Stimulated activated CD8-positive, alpha-beta memory T cell treated with anti-CD3 and anti-CD28 coated beads, Interleukin-15, amount 100 ng/mL, for 48 hours (primary cell): ENCODE measurements at places on chromosomes 16 and 17.

DNA sequence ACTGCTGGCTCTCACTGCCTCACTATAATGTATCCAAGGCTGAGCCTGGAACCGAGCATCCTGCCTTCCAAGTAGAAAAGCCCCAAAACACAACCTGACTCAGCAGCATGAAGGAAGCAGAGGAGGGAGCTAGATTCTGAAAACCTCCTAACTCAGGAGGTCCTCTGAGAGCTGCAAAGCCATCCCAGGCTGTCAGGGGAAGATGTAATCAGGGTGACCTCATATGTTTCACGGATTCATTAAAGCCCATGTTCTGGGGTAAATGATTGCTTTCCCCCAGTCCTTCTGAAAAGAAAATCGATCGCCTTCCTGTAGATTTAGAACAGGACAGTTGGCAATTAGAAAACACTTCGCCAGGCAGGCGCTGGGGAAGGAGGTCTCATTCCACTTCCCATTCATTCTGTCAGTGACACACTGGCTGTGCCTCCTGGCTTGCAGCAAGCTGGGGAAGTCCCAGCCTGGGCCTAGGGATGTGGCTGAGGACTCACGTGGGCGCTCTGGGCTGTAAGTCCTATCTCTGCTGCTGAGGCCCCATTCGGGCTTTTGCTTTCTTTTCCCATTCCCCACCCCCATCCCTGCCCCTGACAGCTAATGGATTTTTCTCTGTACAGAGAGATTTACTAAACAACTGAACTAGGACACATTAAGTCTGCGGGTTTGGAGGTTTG, 75.7 kb upstream of the TMEM132E start:
- DNase-seq, result no peak

- no peak for DNase-seq
Measured at GRCh38 chr17:77345260-77345910, 204.6 kb downstream of the SEC14L1 start.

DNA sequence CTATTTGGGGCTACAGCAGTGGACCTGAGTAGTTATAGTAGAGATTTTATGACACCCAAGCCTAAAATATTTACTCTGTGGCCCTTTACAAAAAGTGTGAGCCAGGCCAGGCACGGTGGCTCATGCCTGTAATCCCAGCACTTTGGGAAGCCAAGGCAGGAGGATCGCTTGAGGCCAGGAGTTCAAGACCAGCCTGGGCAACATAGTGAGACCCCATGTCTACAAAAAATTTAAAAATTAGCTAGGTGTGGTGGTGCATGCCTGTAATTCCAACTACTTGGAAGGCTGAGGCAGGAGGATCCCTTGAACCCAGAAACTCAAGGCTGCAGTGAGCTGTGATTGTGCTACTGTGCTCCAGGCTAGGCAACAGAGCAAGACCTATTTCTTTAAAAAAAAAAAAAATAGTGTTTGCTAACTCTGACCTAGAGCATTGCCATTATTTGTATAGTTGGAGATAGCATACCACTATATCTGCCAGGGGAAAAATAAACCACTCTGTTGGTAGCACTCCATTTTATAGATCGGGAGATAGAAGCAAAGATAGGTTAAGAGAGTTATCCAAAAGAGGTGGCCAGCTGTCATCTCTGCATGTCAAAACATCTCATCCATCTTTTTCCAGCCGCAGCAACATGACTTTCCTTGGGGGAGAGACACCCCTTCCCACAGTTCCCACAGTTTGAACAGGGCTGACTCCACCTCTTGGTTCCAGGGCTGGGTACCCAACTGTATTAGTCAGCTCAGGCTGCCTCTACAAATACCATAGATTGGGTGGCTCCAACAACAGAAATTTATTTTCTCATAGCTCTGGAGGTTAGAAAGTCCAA, 3.0 kb upstream of the ITPRIPL2 start:
- DNase-seq, result no peak

DNA sequence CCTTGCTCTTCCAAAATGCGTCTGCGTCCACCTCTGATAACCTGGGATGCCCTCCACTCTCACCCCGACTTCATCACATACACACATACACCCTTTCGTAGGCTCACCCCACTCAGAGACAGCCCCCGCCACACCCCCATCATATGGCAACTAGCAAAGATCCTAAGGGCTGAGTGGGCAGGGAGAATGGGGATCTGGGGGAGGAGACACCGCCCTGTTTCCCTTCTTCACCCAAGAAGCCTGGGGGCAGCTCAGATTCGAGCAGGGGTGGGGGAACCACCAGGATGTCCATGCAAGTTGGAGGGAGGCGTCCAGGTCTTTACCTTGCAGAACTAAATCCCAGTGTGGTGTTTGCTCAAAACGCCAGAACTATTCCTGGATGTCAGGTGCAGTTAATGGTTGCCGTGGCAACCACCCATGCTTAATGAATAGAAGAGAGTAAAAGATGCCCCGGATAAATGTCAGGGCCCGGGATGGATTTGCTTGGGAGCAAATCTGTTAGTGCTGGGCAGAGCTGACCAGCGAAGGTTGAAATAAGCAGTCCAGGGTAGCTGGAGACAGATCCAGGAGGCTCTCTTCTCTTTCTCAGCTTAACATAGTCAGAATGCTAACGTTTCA, 72.8 kb downstream of the CACNG3 start:
- no peak for DNase-seq

- DNase-seq, result no peak
Measured at GRCh38 chr16:10940501-10941079, 1.7 kb downstream of the DEXI start.

DNA sequence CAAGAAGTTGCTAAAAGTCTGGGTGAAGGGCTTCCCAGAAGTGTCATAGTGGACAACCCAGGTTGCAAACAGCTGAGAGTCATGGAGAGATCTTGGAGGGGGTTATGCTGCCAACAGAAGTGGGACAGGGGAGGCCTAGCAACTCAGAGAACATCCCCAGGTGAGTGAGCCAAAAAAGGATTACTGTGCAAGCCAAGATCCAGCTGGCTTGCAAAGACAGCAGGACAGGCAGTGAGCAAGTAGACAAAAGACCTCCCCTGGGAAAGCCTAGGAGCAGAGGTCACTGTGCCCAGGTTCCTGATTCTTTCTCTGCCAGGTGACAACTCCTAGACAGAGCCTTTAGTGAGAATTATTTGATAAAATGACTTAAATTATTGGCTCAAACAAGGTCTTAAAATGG, 9.5 kb upstream of the LONP2 start:
- DNase-seq, result no peak
